Bladder microvascular endothelial cell (primary cell): ENCODE measurements at places on chromosomes 12 and 14. TPM values are rescaled to one million over a fixed set of nuclear protein-coding genes. Genes with fewer than 3 reads are reported as not detected.

DBX2 gene
- total RNA-seq = not detected in 2 replicates

ASIC1 gene
- 0.13 and 0.16 TPM in 2 replicates for total RNA-seq

PAPLN gene
- total RNA-seq = 7.8 and 73.1 TPM in 2 replicates

ABCC9 gene
- under 0.01 and 0.13 TPM in 2 replicates for total RNA-seq

FKBP4 gene
- total RNA-seq = 35.5 and 60.3 TPM in 2 replicates

RHEBL1 gene
- 1.4 and 2.6 TPM in 2 replicates for total RNA-seq

GMFB gene
- 46.5 and 57.7 TPM in 2 replicates for total RNA-seq

GPD1 gene
- total RNA-seq = not detected in 2 replicates

OVCH1 gene
- total RNA-seq = not detected in 2 replicates

HOXC9 gene
- total RNA-seq = 0.16 and 0.94 TPM in 2 replicates
